ENCODE measurements at places on chromosomes 2 and 18.

- DNase-seq, result no peak
Observed at GRCh38 chr18:47917923-47918610, 12.4 kb downstream of the SMAD2 start.

- no peak for DNase-seq
Observed at GRCh38 chr2:70525032-70525431, 28.6 kb downstream of the TGFA start.

DNA sequence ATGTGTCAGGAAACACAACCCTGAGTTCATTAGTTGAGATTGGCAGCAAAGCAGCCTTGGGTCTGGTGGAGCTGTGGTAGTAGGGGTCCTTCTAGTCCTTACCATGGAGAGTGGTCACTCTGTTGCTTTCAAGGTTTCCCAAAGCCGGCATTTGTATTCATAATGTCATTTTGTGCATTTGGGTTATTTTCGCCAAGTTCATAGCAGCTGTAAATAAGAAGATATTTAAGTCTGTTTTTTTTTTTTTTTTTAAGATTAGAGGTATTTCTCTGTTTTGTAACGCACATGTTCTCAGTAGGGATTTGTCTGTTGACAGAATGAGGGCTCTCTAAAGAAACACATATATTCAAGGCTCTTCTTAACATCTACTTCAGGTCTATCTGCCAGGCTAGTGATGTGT, 114.1 kb downstream of the PRPF40A start:
- DNase-seq, result no peak

DNA sequence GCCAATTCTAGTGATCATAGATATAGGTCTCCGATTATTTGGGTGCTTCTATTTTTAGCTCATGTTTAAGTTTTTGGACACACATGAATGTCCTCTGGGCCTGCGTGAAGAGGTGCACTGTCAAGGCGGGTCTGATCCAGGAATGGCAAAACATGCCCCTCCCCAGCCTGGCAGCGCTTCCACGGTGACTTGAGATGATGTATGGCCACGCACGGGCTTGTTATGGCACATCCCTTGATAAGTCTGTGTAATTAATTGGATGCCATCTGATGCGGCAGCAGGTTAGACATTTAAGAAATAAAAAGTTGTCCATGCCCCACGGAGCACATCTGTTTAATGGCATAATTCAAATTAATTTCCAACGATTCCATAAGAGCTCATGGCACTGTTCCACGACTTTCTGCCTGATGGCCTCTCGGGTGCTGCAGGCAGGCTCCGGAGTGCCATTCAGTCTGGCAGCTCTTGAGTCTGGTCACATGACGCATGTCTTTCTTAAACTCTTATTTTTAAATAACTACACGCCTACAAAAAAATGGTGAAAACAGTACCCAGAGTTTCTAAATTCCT, 151.4 kb downstream of the ACKR3 start:
- DNase-seq, result no peak

- DNase-seq, result no peak
Observed at GRCh38 chr2:69965756-69966445, 4.5 kb upstream of the ASPRV1 start.

DNA sequence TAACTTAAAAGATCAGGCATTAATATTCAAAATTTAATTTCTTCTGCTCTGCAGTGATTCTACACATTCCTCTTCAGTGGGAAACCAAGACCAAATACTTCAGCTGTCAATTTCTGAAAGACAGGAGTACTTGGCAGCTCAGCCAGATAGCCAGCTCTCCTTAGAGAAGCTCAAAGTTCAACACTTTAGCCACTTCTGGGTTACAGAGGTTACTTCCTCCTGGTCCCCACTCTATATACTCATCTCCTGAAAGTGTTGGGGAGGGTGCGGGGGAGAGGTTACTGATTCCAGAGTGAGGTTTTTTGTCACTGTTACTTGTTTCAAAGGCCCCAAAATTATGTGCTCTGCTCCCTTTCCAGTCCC, 4.1 kb downstream of the CYTIP start:
- DNase-seq, result no peak

- DNase-seq, result peak; percentile 67
Observed at GRCh38 chr2:14516844-14517243, 115.7 kb upstream of the LRATD1 start.

DNA sequence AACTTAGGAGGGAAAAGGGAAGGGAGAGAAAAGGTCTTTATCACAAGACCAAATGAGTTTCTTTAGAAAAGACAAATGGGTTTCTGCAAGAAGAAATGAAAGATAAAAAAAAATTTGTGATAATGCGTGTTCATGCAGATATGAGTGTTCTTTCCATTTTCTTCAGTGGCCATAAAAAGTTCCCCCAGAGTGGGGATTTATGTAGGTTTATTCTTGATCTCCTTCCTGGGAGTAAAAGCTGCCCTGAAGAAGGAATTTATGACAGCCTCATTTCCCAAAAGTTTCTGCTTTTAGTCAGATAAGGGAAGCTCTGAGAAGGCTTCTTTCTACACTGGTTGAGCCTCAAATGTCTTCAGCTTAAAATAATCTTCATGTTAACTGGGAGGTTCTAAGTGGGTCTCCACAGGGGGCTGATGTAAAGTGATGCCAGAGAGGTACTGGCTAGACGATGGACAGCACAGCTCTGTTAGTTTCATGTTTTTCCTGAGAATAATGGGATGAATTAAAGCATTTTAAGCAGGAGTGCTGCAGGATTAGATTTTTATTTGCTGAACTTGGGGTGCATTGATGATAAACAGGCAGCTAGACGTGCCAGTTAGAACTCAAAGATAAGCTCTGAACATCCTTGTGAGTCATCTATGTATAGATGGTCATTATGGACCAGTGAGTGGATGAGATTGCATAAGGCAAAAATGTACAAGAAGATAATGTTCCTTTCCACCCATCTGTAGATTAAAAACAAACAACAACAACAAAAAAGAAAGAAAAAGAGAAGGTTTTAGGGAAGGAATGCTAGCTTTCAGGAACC, 99.4 kb upstream of the MSH2 start:
- peak; percentile 23 for DNase-seq

All from adipocyte (in vitro differentiated cells).